ENCODE measurements at places on chromosomes 4 and X. TPM values are rescaled to one million over a fixed set of nuclear protein-coding genes. Genes with fewer than 3 reads are reported as not detected.

Gene FABP2
- total RNA-seq, result not detected

Gene CT45A5
- not detected for total RNA-seq

Gene MFAP3L
- 2.2 TPM for total RNA-seq

Gene GIMD1
- not detected for total RNA-seq

Gene APEX2
- 14.2 TPM for total RNA-seq

Gene RPS3A
- 2,695 TPM for total RNA-seq

Gene FRMPD3
- 0.74 TPM for total RNA-seq

Gene STAG2
- 54.0 TPM for total RNA-seq

Gene MXRA5
- total RNA-seq, result 4.7 TPM

Gene USP9X
- 72.4 TPM for total RNA-seq

Gene TCEAL5
- total RNA-seq, result 0.98 TPM

Gene TMPRSS11F
- total RNA-seq, result 13.8 TPM

Gene FREM3
- not detected for total RNA-seq

Gene ANXA5
- total RNA-seq, result 197 TPM

Gene OCRL
- total RNA-seq, result 14.5 TPM

Gene KCND1
- 2.0 TPM for total RNA-seq

Gene AMBN
- not detected for total RNA-seq

Gene SLC6A14
- total RNA-seq, result 10.1 TPM

Gene TSPAN7
- total RNA-seq, result 38.5 TPM

Gene MRFAP1
- total RNA-seq, result 166 TPM

Gene TMEM128
- total RNA-seq, result 15.2 TPM

Gene FAM156B
- total RNA-seq, result 18.7 TPM

Gene SATL1
- not detected for total RNA-seq

Gene UGT2B15
- not detected for total RNA-seq

Gene H2BW2
- not detected for total RNA-seq

Gene NRK
- 0.49 TPM for total RNA-seq

Gene CLDN22
- total RNA-seq, result not detected

Gene MAGED2
- total RNA-seq, result 116 TPM

Gene TMEM31
- total RNA-seq, result not detected

Gene MAGED4B
- total RNA-seq, result 19.6 TPM

Gene FANCB
- 0.74 TPM for total RNA-seq

Gene F9
- total RNA-seq, result not detected

Gene RRH
- total RNA-seq, result not detected

Gene MAGED4
- 2.7 TPM for total RNA-seq

Gene GCNA
- total RNA-seq, result 9.1 TPM

Gene ZMAT1
- 8.3 TPM for total RNA-seq

Gene CCKAR
- 0.74 TPM for total RNA-seq

Gene CYP4V2
- total RNA-seq, result 18.2 TPM

Data from vagina (tissue), 2 donors.